ENCODE measurements at places on chromosomes 6 and 20.

DNA sequence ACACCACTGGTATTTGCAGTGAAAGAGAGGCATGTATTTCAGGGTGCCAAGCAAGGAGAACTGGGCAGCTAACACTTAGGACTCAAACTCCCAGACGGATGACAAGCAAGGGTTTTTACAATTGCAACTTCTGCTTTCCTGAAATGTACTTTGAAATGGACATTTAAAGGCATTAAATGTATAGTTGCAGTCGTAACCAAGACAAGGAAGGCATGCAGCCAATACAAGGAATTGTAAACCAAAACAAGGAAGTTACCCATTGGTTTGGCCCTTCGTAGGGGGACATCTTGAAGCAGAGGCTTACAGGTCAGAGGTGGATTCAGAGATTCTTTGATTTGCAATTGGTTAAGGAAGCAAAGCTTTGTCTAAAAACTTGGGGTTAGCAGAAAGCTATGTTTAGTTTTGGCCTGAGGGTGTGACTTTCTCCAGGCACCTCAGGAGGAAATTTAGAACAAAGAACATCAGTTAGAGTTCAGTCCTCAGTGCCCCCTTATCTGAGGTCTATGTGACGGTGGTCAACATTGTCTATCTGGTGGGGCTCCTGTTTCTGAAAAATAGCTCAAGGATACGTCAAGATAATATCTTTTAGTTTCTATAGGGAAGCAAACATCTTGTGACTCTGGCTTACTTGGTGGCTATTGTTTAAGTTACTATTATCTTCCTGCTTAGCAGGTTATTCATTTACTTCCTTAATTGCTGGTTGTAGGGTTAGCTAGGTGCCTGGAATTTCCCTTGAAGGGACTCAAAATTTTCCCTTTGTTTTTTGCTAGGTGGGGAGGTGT, 266.0 kb downstream of the CD83 start:
- DNase-seq, result no peak

- DNase-seq, result no peak
These were observed 546.2 kb downstream of the MEI4 start for GRCh38 chr6:78199044-78199443.

DNA sequence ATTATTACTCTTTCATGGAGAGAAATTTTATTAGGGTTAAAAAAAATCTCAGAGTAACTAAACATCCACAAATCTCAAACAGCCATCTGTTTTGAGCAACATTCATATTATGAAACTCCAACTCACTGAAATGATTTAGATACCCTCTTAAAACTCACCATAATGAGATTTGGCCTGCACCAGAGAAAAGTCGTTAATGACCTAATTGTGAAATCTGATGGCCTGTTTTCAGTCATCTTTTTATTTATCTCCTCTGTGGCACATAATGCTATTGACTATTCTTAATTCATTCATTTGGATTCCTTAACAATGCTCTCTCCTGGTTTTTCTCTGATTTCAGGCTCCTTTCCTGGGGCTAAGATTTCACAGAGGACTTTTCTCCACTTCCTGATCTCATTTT, 192.7 kb downstream of the RNF144B start:
- DNase-seq, result no peak

GRCh38 chr20:46801003-46801702, 91.7 kb downstream of the SLC2A10 start:
- no peak for DNase-seq

- DNase-seq, result no peak
These were observed 75.8 kb downstream of the MYB start for GRCh38 chr6:135256866-135257265.

DNA sequence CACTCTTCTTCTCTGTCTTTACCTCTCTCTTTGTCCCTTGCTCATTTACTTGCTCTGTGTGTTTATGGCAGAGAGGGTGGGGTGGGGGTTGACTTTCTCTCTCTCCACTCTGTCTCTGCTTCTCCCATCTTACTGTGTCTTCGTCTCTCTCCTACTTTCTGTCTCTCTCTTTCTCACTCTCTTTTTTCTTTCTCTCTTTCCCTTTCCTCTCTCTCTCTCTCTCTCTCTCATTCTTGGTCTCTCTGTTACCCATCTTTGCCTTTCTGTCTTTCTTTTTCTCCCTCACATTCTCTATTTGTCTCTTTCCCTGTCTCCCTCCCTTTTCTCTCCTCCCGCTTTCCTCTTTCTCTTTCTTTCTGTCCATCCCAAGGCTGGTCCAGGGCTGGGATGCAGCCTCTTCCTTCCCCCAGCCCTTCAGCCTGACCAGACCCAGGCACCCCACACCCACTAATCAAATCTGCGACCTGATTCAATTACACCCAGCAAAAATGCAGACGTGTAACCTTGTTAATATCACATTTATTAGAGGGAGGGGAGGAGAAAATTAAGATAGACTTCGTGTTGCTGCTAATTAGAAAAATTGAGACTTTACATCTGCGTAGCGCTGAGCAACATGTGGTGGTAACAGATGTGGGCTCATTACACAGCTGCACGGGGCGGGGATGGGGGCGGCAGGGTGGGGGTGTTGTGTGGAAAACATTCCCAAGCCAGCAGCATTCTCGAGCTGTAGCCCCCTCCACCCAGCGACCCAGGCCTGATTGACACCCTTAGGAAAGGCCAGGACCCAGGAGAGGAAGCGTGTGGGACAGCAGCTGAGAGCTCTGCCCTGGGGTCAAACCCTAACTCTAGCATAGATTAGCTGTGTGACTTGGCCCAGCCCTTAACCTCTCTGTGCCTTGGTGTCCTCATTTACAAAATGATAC, 124.9 kb upstream of the MAFB start:
- no peak for DNase-seq

GRCh38 chr6:143176090-143177021, 115.7 kb downstream of the AIG1 start:
- no peak for DNase-seq

DNA sequence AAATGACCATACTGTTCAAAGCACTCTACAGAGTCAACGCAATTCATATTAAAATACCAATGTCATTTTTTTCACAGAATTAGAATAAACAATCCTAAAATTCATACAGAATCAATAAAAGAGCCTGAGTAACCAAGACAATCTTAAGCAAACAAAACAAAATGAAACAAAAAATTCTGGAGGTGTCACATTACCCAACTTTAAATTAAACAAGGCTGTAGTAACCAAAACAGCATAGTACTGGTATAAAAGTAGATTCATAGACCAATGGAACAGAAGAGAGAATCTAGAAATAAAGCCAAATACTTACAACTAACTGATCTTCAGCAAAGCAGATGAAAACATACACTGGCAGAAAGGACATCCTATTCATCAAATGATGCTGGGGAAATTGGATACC, 346.9 kb upstream of the JAG1 start:
- no peak for DNase-seq

DNA sequence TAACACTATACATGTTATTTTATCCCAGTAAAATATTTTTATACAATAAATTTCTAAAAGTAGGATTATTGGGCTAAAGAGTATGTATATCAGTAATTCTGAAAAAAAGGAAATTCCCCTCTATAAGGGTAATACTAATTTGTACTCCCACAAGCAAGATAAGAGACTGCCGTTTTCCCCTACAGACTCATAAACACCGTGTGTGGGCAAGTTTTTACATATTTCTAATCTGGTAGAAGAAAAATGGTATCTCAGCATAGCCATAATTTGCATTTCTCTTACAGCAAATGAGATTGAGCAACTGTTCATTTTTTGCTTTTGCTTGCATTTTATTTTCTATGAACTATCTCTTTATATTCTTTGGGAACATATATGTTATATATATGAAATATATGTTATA, 26.0 kb upstream of the MYMX start:
- no peak for DNase-seq

GRCh38 chr6:19934996-19935591, 97.9 kb downstream of the ID4 start:
- no peak for DNase-seq

DNA sequence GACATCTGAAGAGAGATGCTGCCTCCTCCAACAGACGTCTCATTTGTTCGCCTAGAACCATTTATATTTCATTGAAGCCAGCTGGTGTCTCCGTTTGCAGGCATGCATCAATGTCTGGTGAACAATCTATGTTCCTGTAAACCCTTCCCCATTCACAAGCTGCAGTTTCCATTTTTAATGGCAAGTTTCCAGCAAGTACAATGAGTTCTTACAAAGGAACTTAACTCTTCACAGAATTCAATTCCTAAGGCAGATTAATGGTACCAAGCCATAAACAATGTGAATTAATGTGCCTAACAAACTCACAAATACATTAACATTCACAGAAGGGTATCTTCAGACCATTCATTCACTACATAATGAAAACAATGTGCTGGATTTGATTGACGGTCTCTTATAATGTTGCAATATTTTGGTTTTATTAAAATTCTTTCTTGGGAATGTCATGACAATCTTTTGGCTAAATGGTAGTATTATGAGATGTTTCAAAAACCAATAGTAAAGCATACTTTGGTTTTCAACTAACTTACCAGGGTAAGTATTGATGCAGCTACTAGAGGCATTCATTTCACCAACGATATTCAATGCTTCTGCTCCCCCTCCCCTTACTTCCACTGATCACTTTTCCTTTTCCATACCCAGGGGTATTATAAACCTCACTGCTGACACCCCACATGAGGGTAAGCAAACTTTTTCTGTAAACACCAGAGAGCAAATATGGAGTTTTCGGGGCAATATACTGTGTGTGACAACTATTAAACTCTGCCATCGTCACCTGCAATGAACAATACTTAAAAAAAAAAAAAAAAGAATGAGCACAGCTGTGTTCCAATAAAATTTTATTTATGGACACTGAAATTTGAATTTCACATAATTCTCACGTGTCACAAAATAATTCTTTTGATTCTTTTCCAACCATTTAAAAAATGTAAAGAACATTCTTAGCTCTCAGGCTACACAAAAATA, 4.2 kb downstream of the AKIRIN2 start:
- DNase-seq, result no peak

- no peak for DNase-seq
These were observed 28.8 kb upstream of the TULP4 start for GRCh38 chr6:158283304-158283980.

- no peak for DNase-seq
These were observed 270.6 kb downstream of the KHDC1L start for GRCh38 chr6:72954716-72955115.

DNA sequence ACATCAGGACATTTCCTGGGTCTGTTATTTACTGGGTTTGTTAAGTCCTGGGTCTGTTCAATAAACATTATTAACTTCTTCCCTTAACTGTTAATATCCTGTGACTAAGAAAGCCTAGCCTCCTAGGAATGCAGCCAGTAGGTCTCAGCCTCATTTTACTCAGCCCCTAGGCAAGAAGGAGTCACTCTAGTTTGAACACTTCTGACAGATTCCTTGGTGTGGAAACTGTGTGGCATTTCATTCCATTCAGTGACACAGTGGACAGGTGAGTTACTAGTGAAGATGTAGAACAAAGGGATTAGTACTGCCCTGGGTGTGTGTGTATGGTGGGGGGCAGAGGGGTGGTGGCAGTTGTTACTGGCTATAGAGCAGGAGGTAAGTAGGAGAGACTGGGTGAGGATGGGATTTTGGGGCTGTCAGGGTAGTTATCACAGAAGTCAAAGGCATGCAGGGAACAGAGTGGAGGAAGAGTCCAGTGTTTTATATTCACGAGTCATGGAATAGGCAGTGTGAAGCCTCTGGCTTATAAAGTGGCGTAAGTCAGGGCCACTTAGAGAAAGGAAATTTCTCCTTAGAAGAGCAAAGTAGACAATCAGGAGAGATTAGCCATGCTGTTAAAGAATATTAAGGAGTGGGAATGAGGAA, 28.4 kb downstream of the RNF182 start:
- no peak for DNase-seq

- no peak for DNase-seq
These were observed 13.4 kb upstream of the STX16 start for GRCh38 chr20:58637466-58638213.

DNA sequence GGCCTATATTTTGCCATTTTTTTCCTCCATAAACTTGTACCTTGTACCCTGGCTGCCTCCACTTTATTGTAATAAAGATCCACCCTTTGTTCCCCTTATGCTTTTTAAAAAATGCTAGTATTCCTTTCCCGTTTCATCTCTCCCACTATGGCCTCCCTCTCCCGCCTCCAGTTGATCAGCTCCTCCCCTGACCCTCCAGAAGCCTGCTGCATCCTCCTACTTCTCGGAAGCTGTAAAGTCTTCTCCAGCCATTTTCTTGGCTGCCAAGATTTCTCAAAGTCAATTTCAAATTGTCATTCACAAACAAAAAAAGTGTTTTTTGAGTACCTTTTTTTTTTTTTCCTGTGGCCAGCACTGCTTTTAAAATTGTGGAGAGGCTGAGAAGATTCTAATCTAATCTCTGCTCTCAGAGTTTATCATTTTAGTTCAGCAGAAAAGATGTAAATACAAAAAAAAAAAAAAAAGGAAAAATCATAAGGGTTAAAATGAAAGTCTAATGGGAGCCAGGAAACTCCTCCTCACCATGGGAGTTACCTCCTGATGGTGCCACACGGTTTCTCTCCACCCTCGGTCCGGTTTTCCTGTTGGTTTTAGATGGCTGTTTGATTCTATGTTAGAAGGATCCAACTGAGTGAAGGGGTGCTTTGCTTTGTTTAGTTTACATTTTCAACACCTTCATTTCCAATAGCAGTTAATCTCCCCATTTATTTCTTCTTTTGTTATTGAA, 103.0 kb upstream of the KCNK16 start:
- no peak for DNase-seq

DNA sequence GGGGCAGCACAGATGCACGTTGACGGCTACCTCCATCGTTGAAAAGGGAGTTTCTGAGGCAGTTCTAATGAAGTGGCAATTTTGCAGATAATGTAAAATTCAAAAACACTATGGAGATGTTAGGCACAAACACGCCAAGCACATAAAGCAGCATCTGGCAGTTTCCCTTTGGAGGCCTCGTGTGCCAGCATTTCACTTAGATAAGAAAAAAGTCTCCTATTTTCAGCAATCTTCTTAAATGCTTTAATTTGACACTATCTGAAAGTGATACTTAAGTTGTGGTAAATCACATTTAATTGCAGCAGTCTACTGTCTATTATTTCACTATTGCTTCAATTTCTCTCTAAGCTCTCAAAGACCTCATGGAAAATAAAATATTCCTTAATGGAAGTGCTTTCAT, 125.3 kb upstream of the PROKR2 start:
- DNase-seq, result no peak

DNA sequence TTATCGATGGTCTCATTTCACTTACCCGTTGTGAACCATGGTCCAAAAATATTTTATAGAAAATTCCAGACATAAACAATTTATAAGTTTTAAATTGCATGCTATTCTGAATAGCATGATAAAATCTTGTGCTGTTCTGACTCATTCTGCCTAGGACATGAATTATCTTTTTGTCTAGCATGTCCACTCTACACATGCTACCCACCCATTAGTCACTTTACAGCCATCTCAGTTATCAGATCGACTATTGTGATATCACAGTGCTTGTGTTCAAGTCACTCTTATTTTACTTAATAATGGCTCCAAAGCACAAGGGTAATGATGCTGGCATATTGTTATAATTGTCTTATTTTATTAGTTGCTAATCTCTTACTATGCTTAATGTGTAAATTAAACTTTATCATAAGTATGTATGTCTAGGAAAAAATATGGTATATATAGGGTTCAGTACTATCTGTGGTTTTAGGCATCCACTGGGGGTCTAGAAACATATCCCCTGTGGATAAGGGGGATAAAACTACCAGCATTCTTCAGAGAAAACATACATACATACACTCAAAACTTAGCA, 252.0 kb upstream of the HTR1E start:
- DNase-seq, result no peak
